ENCODE measurements at places on chromosomes 16 and 17.

DNA sequence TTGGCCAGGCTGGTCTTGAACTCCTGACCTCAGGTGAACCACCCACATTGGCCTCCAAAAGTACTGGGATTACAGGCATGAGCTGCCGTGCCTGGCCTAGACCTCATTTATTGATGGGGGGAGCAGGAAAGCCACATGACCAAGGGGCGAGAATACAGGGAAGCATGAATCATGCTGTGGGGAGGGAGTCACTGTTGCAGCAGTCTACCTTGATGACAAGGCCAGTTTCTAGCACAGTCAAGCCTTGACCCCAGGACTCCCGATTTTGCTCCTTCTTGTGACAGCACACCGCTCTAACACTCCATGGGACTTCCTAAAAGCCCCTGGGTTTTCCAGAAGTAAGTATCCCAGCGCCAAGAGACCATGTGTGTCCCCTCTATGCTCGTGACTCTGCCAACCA is 42.9 kb upstream of the IRF8 start:
- no peak for DNase-seq

DNA sequence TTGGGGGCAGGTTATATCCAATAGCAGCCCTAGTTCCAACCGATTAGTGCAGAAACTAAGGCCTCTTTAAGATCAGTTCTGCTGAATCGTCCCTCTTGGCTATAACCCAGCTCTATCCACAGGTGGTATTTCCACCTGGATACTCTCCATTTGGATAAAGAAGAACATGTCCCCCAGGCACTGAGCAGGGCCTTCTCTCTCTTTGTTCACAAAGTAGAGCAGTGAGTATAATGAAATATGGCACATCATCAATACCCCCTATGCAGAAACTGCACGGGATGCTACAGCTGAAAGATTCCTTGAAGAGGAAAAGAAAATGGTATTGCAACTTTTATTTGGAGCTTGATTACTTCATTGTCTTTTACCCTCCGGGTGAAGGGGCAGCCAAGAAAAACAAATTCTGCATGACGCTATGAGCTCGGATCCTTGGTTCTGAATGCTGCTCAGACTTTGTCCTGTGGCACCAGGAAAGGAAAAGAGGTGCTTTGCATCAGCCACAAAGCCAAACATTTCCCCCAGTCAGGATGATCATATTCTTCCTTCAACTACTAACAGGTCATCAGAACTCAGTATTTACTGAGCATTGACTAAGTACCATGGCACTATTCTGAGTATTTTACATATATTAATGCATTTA is 399.7 kb downstream of the NPIPA8 start:
- no peak for DNase-seq

DNA sequence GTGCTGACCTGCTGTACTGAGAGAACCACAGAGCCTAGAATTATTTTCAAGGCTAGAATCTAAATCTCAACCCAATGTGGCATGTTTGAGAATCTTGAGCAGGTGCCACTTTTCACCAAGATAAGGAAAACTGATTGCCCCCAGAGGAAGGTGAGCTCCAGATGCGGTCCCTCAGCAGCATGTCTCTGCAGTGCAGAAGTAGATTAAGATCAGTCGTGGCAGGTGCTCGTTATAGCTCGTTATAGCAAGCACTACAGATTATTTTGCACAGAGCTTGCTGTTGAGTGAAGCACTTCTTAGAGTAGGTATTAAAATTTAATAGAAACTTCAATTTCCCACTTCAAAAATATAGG is 176.0 kb downstream of the AATF start:
- no peak for DNase-seq

- no peak for DNase-seq
Measured at GRCh38 chr17:16912021-16912962, 59.6 kb downstream of the TNFRSF13B start.

- no peak for DNase-seq
Measured at GRCh38 chr17:37744633-37744927, 279 bp downstream of the HNF1B start.

DNA sequence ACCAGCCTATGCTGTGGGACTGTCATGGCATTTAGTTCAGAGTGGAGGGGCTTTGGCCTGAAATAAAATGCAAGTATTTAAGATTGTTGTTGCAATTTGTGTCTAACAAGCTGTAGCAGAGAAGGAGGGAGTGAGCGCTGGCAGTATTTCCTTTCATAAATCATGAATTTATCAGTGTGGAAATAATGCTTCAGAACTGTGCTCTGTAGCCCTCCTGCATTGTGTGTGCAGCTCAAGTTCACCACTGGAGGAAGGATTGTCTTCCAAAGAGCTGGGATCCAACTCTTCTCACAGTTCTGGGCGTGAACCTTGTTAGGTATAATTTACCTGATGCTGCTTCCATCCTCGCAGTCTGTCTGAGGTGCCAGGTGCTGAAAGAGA is 15.1 kb downstream of the SNX11 start:
- no peak for DNase-seq

DNA sequence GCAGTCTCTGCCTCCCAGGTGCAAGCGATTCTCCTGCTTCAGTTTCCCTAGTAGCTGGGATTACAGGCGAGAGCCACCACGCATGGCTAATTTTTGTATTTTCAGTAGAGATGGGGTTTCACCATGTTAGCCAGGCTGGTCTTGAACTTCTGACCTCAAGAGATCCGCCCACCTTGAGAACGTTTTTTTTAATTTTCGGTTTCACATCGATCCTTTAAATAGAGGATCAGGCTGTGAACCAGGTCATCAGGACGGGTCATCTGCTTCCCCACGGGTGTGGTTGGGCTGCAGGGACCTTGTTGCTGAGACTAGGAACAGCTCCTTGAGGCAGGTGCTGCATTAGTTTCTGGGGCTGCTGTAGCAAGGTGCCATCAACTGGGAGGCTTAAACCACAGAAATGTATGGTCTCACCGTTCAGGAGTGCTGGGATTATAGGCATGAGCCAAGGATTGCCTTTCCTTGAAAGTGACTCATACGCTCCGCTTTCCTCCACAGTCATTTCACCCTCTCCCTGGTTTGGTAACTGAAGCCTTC is 7.9 kb upstream of the NAGPA start:
- no peak for DNase-seq

GRCh38 chr16:81265658-81266451 is 27.4 kb downstream of the BCO1 start:
- no peak for DNase-seq

- no peak for DNase-seq
Measured at GRCh38 chr17:75980188-75981018, 1.4 kb downstream of the TEN1 start.

DNA sequence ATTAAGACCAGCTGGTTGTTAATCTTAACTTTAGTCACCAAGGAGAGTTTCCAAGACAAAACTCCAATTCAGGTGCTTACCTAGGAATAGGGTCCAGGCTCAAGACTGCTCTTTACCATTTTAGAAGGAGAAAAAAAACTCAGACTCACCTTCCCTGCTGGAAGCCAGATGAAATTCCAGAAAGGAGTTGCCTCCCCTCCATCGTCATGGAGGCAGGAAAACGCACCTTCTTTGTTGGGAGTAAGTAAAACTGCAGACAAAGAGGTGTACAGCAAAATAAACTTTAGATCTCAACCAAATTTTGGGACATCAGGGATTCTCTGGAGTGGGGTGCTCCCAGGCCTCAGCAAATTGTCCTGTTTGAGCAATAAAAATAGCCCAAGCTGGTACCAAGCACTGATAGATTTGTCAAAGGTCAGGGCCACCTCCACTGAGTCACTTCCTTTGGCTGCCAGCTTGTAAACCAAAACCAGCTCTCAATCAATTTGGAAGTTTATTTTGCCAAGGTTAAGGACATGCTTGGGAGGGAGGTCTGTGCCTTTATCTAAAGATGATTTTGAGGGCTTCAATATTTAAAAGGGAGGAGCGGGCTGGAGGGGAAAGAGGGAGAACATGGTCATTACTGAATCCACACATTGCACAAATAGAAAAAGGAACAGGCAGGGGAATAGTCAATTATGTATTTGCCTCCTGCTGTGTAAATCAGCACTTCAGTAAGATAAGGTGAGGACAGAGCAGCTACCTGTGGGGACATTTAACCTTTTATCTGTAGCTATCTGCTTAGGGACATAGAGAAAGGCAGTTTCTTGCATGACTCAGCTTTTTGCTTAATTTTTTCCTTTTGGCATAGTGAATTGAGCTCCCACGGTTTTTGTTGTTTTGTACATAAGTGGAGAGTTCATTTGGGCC is 1.5 kb upstream of the ALDH3A2 start:
- no peak for DNase-seq

DNA sequence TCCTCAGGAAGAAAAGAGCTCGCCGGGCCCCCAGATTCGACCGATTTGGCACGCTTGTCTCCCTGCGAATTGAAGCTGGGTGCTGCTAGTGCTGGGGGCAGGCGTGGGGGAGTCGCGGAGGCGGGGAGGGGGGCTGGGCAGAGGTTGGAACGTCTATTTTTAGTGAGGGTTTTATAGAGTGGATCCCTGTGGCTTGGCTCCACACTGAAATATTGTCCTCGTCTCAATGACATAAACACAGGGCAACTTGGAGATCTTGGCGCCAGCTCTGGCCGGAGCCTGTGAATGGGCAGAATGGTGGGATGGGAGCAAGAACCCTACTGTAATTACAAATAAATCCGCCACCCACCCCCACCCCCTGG is 15.7 kb upstream of the NOG start:
- no peak for DNase-seq

DNA sequence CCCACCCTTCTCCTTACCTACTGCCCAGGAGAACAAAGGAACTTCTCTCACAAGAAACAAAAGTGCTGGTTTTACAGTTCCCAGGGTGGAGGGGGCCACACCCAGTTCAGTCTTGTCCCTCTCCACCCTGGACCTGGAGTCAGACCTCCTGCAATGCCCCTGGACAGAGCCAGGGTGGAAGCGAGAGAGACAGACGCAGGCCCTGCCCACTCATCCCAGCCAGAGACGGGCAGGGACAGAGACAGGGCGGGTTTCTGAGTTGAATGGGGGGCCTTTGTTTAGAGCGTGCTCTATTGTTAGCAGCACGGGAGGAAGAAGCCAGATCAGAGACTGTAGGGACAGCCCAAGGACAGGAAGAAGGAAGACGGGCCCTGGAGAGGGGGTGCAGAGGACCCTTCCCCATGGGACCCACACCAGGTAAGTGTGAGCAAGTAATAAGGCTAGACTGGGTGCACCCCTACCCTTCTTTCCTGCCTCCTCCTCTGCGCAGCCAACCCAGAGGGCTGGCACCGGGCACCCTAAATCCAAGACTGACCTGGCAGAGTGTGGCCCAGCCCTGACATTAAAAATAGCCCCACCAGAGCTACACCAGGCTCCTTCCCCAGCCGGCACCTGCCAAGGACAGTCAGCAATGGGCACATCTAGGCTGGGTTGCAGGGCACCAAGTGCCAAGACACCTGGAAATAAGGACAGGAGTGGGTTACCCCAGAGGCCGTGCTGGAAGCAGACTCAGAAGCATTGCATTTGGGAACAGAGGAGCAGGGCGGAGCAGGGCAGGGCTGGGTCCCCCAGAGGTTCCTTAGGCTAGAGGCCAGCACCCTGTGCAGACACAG is 10.9 kb downstream of the JUP start:
- no peak for DNase-seq

DNA sequence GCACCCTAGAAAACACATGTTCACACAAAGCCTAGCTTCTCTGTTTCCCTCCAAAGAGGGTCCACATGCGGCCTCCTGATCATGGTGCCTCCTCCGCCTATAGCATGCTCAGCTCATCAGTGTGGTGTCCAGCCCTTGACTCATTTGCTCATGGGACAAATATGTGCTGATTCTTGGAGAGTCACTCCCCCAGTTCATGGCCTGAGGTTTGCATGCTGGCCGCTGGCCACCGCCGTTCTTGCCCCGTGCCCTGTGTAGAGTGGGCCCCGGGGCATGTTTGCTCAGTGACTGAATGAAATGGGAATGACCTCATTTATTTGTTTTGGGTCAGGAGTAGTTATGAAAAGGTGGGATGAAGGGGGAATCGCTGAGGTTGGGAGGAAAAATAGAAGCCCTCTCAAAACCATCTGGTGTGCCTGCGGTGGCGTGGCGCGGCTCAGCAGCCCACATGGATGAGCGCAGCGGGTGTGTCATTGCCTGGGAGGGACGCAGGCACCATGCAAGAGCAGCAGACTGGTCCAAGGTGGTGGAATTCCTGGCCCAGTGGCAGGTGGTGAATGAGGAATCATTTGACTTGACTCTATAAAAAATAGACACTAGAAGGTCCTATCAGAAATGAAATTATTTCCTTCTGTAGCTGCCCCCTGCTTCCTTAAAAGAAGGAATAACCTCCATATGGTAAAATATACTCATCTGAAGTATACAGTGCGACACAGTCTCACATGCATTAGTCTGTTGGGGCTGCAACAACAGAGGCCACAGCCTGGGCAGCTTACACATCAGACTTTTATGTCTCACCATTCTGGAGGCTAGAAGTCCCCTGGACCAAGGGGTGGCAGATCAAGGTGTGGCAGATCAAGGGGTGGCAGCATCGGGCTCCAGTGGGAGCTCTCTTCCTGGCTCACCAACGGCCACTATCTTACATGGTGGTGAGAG is 31.7 kb downstream of the CRISPLD2 start:
- no peak for DNase-seq

DNA sequence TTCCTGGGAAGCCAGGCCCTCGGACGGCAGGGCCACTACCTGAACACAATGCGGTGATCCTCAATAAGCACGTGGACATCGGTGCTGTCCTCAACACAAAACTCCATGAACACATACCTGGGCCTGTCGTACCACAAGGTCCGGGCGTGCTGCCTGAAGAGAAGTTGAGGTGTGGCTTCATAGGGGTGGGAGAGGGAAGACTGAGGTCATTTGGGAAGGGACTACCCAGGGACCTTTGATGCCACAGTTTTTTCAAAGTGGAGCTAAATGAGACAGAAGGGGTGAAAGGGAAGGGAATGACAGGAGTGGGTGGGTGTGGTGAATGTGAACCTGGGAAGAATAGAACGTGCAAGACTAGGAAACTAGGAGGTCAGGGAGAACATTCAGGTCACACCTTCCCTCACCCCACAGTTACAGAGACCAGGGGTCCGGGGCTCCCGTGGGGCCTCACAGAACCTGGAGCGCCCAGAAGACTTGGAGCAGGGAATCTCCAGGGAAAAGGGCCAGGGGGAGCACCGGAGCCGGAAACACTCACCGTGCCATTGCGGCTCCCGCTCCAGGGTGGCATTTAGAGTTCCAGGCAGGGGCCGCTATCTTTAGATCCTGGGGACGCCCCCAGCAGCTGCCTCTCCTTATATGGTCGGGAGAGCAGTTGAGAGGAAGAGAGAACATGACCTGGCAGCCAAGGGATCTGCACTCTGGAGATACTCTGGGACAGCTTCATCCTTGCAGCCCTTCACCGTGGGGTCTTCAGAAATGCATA is at the start of gene PTGES3L:
TSS of gene PTGES3L (minus strand) at position 570 of the 763 bp plus-strand sequence. CDS start at position 543, 27 bp downstream.
- no peak for DNase-seq

- DNase-seq, result no peak
Measured at GRCh38 chr17:79799538-79800324, 2.9 kb upstream of the CBX8 start.

DNA sequence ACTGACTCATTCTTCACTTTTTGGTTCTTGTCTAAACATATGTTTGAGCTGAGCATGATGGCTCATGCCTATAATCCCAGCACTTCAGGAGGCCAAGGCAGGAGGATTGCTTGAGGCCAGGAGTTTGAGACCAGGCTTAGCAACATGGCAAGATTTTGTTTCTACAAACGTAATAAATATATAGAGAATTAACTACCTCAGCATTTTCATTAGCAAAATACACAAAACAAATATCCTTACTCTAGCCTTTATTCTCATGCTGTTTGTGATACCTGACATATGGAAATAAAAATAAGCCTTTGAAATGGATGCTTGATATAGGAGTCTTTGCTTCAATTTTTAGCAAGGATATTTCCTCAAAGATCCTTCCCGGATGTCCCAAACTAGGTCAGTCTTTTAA is 132.8 kb downstream of the ABCC1 start:
- no peak for DNase-seq
